ENCODE measurements at places on chromosomes 16 and 17.

GRCh38 chr16:27410761-27411160 is 8.8 kb downstream of the IL21R start:
- DNase-seq: no peak

DNA sequence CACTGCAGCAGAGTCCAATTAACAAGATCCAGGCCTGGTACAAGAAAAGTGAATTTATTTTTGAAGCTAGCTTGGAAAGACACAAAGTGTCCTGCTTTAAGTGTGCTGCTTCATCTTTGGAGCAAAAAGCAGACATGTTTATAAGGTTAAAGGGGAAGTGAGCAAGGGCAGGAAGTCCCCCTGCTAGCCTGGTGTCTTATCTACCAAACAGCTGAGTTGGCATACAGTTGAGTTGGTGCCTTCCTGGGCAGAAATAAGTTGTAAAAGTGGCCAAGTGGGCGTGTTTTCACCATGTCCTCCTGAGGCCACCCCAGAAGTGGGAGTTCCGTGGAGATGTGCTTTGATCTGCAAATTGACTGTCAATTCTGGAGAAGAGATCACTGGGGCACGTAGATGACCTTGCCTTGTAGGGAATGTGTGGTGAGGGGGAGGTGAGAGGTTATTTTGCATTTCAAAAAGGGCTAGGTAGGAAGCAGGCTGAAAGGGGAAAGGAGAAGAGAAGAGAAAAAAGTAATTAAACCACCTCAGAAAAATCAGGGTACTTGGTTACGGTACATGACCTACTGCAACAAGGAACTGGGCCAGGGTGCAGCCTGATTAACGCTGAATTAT is 38.3 kb upstream of the HSBP1 start:
- DNase-seq: no peak

DNA sequence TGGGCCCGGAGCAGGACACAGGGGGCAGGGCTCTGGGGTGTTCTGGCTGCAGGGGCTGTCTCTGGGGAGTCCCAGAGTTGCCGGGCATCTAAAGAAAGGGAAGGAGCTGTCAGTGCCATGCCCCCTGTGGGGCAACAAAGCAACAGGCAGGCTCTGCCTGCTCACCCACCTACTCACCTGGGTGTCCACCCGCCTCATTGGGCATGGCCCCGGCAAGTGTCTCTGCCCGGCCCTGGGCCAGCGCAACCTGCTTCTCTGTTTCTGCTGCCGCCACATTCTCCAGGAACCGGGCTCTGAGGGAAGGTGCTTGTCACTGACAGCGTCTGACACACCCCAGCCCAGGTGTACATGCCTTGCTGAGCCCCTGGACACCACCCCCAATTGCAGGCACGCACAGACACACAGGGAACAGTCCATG is 7.3 kb downstream of the TMEM208 start:
- no peak for DNase-seq

- no peak for DNase-seq
Measured at GRCh38 chr17:40312131-40312731, 3.3 kb downstream of the RARA start.

DNA sequence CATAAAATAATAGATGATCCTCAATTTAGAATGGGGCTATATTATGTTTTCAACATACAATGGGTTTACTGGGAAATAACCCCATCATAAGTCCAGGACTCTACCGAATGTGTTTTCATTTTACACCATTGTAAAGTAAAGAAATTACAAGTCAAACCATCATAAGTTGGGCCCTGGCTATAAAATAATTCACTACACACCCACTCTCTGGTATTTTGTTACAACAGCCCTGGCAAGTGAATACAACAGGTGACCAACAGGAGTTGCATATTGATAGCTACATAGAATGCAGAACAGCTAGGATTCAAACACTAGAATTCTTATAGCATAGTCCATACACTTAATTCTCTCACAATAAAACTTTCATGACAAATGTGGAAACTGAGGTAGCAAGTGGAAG is 673.0 kb upstream of the CA10 start:
- no peak for DNase-seq

- no peak for DNase-seq
Measured at GRCh38 chr17:57684711-57685498, 60.2 kb downstream of the CCDC182 start.

GRCh38 chr17:73203788-73204479 is 11.1 kb downstream of the COG1 start:
- peak; percentile 62 for DNase-seq
